ENCODE measurements at places on chromosomes 11 and 22. TPM values are rescaled to one million over a fixed set of nuclear protein-coding genes. Genes with fewer than 3 reads are reported as not detected.

GRCh38 chr11:9639985-9640384 is 23.9 kb upstream of the SWAP70 start:
- DNase-seq: no peak

TTC9C gene
- 42.4 TPM for polyA plus RNA-seq

C1QTNF5 gene
- 25.0 TPM for polyA plus RNA-seq

DNA sequence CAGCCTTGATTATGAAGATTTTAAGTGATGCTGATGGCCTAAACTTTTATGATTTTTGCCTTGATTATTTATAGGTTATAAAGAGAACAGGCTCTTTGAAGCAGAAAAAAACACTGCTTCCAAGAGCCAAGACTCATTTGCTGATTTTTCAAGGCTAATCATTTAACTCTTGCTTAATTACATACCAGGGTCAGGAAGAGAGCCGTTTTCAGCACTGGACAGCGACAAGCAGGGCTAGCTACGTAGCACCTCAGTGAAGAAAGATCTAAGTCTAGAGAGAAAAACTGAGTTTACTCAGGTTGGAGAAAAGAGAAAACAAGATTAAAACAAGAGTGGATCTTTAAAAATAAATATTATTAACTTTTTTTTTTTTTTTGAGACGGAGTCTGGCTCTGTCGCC is 615.4 kb upstream of the B3GAT1 start:
- no peak for DNase-seq

DNA sequence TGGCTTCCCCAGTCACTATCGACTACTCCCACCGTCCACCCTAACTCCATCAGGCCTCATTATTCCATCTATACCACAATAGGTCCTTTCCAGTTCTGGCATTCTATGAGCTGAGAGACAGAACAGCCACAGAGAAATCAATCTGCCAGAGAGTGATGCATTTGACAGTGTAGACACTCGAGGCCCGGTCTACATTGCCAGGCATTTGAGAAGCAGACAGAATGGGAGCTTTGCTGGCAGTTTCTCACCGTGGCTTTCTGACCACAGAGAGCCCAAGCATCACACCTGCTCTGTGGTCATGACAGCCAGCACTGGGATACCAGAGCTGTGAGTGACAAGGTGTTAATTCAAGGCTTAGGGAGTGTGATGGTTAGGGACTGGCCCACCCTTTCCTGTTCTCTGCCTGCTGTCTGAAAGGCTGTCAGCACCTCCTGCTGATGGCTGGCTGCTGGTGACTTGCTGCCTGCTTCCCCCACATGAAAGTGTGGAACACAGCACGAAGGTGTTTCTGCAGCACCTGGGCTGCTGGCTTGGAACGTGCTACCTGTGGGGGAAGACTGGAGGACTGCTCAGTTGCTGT is 137.8 kb downstream of the KIRREL3 start:
- DNase-seq: no peak

MADD gene
- 36.5 TPM for polyA plus RNA-seq

DNA sequence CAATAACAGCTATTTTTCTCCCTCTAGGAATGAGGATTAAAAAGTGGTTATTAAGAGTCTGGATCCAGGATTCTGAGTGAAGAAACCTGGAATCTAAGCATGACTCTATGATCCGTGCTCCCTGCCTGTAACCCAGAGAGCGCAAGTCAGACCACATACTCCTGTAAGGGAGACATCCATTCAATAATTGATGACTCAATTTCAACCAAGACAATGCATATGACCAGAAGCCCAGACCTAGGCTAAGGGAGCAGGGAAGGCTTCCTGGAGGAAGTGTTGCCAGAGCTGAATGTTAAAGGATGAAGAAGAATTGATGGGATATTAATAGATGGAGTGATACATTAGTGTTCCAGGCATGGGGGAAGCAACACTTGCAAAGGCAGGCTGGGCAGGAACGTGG is 13.8 kb upstream of the PAMR1 start:
- DNase-seq: no peak

GAL3ST1 gene
- polyA plus RNA-seq: 19.4 TPM

CD3D gene
- 0.35 TPM for polyA plus RNA-seq

DNA sequence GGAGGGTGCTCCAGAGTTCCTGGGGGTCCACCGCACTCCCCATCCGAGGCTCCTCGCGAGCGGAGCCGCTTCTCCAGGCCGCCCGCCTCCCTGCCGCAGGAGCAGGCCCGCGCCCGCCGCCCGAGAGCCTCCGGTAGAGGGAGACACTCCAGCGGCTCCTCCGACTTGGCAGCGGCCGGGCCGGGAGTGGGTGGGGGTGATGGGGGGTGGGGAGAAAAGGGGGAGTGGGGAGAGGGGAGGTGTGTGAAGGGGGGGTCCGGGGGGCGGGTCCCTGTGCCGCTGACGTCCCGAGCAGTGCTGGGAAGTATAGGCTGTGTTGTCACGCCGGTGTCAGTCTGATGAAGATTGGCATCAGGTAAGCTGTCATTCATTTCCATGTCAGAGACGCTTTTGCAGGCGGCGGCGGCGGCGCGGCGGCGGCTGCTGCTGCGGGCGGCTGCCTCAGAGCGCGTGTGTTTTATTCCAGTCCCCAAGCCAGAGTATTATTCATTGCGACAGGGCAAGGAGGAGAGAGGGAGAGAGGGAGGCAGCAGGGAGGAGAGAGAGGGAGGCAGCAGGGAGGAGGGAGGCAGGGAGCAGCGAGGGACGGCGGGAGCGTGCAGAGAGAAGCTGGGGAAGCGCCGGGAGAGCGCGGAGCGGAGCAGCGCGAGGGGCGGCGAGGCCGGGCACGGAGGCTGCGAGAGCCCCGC is at the start of gene PKNOX2:
PKNOX2 (plus strand) TSS at position 330 of the 689 bp plus-strand sequence. CDS start 186,555 bp downstream, outside the sequence.
- no peak for DNase-seq

CCDC134 gene
- 9.1 TPM for polyA plus RNA-seq

DNA sequence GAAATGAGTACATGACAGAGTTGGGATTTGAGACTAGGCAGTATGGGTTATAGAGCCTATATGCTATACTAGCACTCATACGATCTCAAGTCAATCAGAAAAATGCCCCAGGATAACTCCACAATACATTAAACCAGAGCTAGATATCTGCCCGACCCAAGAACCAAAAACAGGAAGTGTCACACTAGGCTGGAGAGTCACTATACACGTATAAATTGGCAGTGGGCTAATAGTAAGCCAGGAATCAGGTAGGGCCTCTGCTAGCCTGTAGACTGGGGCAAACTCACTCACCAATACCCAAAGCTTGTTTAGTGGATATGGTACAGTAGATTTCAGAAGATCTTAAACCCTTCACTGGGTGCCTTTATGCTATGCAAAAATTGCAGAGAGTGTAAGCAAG is 16.2 kb upstream of the EIF4G2 start:
- no peak for DNase-seq

GRCh38 chr11:47688111-47688510 is 27.1 kb downstream of the AGBL2 start:
- DNase-seq: no peak

DNA sequence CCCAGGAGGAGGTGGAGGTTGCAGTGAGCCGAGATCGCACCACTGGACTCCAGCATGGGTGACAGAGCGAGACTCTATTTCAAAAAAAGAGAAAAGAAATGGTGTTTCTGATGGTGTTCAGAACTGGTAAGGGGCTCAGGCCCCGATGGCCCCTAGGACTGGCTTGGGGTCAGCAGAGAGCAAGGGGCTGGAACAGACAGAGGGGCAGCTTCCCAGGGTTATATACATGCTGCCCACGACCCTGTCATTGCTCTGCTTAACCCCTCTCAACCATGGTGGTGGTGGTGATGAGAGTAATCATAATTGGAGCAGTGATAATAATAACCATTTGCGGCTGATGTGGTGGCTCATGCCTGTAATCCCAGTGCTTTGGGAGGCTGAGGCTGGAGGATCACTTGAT is 79.4 kb downstream of the CEP164 start:
- no peak for DNase-seq

DNA sequence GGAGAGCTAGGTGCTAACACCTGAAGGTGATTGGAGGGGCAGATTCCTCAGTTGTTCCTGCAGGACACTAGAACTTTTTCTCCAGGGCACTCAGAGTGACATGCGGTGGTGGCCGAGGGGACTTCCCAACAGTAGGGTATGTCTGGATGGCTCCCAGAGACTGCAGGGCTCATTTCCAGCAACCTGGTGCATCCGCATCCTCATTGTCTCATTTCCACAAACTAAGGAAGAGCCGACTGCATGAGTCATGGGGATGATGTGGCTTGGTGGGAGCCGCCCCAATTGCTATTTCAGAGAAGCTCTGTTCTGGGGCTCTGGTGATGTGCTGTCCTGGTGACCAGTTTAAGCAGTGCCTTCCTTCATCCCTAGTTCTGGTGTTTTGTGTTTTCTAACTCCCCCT is 2.8 kb upstream of the ROBO4 start:
- no peak for DNase-seq

GRCh38 chr11:64306876-64307622 is 1.7 kb downstream of the ESRRA start:
- no peak for DNase-seq

DNA sequence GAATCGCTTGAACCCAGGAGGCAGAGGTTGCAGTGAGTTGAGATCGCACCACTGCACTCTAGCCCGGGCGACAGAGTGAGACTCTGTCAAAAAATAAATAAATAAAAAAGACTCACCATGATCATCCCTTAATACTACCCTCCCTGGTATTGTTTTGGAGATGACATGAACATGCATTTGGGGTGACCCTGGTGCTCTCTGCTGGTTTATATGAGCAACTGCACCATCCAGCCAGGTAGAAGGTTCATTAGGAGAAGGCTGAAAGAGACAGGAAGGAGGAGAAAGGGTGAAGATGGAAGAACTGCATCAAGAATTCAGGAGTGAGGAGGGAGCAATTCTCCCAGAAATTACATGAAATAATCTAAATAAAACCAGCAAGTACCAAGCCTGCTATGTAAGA is 37.8 kb downstream of the SLC5A1 start:
- DNase-seq: no peak

GRCh38 chr22:22773979-22774604 is 113.5 kb upstream of the IGLL5 start:
- DNase-seq: no peak

GRCh38 chr22:28379075-28379779 is 300.4 kb downstream of the TTC28 start:
- no peak for DNase-seq

TSPO gene
- polyA plus RNA-seq: 21.4 TPM

DNA sequence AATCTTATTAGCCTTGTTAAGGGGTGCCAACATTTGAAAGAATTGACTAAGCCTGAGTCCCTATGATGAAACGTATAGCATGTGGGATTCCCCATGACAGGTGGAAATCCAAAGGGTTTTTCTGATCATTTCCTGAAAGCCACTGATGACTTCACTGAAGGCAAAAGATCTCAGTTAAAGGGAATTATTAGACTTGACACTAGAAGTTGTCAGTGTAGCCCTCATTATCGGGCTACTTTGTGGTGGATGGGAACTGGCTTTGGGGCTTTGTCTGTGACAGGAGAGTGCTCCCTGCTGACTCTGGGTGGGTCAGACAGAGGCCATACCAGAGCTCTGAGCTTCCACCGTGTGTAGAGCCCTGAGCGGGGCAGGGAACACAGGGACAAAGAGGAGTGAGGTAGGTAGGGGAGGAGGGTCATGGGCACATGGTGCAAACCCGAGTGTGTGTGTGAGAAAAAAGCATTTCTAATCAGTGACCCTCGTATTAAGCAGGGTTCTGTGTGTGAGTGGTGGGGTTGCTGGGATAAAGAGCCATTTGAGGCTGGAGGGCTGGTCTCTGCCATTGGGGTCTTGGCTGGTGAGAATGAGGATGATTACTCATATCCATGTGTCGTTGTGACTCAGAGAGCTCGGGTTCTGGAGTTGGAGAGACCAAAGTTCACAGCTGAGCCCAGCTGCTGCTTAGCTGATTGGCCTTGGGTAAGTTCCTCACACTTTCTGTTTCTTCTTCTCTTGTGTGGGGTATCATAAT is 101.1 kb downstream of the GRIK4 start:
- no peak for DNase-seq

DNA sequence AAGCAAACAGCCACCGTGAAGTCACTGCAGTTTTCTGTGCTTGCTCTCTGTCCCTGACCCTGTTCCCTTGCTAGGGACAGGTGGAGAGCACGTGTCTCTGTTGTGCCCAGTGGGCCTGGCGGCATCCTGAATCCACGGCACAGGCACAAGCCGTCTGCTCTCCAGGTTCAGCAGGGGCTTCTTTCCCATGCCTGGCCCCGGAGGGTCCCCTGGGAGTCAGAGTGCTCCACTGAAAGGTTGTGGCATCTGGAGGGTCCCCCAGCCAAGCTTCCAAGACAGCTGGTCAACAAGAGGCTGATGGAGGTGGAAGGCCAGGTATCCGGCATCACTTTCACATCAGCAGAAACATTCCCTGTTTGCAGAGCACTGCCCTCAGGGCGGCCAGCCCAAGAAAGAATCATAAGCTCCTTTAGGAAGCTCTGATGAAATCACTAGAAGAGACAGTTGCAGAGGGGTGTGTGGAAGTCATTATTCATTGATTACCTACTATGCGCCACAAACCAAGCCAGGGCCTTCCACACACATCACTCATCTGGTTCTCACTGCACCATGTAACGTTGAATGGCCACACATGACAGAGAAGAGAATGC is 346.4 kb upstream of the B3GAT1 start:
- DNase-seq: no peak

C22orf31 gene
- 1.6 TPM for polyA plus RNA-seq

DNA sequence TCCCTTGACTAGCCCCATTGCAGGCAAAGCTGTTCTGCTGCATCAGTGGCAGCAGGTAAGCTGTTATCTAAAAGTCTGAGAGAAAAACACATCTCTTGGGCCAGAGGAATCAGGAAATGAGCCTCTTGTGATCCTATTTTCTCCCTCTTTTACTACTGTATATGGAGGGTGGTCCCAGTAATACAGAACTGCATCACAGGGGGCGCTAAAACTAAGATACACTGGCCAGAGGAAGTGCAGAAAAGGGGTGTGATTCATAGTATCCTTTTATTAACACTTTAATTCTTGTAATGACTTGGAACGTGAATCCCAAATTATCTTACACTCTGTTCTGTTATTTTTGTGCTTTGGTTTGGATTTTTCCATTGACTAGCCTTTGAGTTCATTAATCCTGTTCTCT is 8.8 kb upstream of the MED17 start:
- no peak for DNase-seq

DNA sequence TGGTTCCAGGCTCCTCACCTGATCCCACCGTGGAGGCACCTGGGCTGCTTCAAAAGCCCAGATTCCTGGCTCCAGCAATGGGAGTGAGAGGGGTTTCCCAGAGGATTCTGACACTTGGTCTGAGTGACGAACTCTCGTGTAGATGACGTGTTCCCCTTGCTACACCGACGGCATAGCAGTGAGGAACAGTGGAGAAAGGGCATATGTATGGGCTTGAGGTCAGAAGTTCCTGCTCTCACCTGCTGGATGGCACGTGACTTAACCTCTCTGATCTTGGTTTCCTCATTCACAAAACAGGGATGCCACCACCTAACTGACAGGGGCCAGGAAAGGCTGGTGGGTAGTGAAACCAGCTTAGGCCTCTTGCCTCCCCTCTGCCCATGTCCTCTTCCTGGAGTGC is 30.0 kb upstream of the ARFGAP3 start:
- DNase-seq: no peak

MRPL16 gene
- polyA plus RNA-seq: 60.2 TPM

DNA sequence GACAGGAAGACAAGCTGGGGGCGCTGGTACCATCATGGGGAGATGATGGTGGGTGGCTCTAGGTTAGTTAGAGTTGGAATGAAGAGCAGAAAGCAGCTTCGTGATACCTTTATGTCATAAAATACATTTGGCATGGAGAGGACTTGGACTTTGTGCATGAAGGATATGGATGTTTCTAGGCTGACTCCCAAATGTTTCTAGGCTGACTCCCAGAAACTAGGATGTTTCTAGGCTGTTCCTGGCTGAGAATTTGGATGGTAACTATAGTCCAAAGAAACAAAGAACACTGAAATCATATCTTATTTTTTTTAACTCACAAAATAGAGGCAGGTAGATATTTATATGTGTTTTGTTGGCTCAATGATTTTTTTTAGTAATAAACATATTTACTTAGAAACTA is 89.4 kb upstream of the VPREB1 start:
- no peak for DNase-seq

GRCh38 chr11:71300187-71300586 is 47.8 kb upstream of the SHANK2 start:
- no peak for DNase-seq

Measured in right renal cortex interstitium (tissue), 3 donors.